ENCODE measurements at places on chromosomes 7 and 10. TPM values are rescaled to one million over a fixed set of nuclear protein-coding genes. Genes with fewer than 3 reads are reported as not detected.

DNA sequence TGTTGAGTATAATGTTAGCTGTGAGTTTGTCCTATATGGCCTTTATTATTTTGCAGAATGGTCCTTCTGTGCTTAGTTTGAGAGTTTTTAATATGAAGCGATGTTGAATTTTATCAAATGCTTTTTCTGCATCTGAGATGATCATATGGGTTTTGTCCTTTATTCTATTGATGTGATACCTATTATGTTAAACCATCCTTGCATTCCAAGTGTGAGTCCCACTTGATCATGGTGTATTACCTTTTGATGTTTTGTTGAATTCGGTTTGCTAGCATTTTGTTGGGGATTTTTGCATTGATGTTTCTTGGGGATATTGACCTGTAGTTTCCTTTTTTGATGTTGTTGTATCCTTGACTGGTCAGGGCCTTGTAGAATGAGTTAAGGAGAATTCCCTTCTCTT lies 166.4 kb downstream of the MLLT10 start:
- DNase-seq = no peak

- DNase-seq = no peak
These were observed 24.4 kb downstream of the GLI3 start for GRCh38 chr7:42212541-42213090.

The DUS4L gene
- 5.6 TPM for total RNA-seq

The GFRA1 gene
- total RNA-seq = 2.6 TPM

The ZNF679 gene
- not detected for total RNA-seq

The ZNF736 gene
- 7.4 TPM for total RNA-seq

GRCh38 chr7:98930921-98931320 lies 52.6 kb downstream of the TRRAP start:
- no peak for DNase-seq

Measured in left colon (tissue), 2 donors.